ENCODE measurements at places on chromosomes 6 and 20.

DNA sequence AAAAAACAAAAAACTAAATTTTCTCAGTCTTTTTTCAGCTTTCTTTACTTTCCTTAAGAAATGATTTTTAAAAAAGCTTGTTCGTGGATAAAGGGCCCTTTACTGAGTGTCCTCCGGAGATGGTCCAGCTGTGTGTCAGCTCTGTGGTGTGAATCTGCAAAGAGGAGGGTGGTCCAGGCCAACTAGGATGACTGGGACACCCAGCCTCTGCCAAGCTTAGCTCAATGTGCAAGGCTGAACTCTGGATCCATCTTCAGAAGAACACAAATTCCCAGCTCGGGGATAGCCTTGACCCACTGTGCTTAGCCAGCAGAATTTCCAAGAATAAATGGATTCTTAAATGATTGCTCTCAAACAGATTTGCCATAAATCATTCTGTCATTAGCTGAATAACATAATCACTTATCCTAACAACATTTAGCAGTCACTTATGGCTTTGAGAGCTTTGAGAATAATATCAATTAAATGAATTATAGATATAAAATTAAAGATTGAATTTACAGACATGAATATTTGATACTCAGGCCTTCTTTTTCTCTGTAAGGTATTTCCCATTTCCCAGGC is 14.2 kb upstream of the CALHM5 start:
- no peak for DNase-seq

GRCh38 chr6:24875534-24875901 is 60.2 kb downstream of the RIPOR2 start:
- no peak for DNase-seq

DNA sequence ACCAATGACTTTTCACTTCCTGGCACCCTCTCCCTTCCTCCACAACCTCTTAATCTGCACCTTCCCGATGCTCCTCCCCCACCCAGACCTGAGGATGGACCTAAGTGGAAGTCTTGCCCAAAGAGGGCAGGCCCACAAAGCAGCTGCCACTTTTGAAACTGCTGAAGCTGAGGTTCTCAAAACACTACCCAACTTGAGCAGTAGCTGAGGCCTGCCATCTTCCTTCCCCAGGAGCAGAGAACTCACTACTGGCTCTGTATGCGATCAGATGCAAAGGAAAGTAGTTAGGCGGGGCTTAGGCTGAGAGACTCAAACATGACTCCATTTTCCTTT is 1.5 kb downstream of the HM13 start:
- DNase-seq = no peak

DNA sequence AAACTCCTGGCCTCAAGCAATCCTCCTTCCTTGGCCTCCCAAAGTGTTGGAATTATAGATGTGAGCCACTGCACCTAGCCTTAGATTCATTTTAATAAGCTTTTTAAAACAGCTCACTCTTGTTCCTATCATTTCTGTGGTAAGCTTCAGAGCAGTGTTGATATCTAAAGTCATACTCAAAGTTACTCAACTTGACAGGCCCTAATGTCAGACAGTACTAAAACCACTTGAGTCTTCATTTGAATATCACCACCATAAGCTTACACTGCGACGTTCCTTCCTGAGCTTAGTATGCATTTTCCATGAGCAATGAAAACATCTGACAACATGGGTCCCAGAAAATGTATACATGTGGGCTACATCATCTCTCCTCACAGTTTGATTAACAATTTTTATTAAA is 6.0 kb downstream of the FUCA2 start:
- DNase-seq = no peak

DNA sequence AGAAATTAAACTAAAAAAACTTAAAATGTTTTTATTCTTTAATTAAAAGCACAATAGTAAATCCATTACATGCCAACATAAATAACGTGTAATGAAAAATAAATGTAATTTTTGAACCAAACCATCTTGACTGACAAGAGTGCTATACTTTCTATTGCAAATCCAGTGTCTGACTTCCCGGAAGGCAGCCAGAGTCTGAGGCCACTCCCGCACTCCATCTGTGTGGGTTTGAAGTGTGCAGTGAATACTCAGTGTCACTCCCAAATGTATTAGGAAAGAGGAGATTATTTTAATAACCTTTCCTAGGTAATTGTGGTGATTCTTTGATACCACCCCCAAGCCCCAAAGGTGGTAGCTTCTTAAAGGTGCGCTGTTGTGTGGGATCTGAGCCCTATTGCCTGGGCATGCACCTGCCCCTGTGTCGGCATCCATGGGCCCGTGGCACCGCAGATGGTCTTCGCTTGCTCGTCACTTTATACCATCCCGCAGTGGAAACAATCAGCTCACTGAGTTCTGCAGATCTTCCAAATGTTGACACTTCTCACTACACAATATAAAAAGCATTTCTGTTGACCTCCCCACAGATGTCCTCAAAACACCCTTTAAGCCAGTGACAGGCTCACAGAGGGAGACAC is 391.2 kb downstream of the THBS2 start:
- DNase-seq = no peak

- no peak for DNase-seq
Observed at GRCh38 chr20:11671015-11671511, 246.6 kb upstream of the BTBD3 start.

DNA sequence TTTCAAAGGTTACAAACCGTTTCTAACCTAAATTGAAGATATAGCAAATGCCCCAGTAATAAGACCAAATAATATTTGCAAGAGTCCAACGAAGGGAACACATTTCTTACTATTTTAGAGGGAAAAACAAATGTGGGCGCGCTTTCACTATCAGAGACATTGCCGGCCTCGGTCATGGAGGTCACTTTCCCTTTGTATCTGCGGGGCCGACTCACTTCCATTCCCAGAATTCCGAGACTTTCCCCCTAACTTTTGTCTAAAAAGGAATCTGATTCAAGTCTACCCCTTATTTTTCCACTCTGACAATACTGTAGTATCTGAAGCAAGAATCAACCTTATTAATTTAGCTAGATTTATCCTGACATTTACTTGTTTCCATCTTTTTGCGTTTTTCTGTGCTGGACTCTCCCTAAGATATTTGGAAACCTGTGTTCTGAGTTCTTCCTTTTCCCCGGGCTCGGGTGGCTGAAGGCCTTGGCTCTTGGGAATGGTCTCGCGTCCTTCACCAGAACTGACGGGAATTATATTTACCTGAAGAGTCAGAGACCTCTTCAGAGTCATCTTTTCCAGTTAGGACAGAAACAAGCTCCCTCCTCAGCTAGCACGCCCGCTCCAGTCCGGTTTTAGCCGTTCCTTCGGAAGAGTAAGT is 71.8 kb upstream of the ZNF184 start:
- no peak for DNase-seq

DNA sequence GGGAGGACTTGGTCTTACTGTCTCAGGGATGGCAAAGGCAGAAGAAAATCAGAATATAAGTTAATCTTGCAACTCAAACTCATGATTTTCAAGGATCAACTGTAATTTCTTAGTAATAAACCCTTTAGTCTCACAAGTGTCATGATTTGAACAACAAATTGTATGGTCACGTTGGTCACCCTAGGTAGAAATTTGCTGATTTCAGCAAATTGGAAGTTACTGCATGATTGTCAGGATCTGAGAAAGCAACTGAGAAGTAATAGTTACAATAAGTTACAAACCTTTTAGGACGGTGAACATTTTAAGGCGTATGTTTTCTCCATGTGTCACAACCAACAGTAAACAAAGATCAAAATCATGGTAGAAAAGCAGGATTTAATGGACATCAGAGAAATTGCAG is 375.2 kb downstream of the PLCB1 start:
- no peak for DNase-seq

DNA sequence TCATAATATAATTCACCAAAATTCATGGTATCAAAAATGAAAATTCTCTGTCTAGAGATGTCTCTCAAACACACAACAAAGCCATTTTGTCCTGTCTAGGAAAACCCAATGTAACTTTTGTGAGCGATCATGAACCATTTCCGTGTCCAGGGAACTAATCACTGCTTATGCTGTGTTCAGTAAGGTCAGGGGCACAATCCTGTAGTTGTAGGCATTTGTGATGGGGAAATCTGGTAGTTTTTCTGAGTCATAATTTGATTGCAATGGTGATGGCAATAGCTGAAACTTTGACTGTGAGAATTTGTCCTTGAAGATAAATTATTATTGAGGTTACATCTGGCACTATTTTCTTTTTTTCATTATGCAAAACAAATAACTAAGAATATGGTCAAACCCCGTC is 21.0 kb upstream of the GCLC start:
- no peak for DNase-seq

DNA sequence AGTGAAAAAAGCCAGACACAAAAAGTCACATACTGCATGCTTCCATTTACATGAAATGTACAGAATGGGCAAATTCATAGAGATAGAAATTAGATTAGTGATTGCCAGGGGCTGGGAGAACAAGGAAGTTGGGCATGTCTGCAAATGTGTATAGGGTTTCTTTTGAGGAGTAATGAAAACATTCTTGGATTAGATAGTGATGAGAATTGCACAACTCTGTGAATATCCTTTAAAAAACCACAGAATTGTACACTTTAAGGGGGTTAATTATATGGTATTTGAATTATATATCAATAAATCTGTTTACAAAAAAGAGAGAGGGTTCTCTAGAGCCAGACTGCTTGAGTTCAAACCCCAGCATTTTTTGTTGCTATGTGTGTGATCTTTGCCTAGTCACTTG is 188.1 kb downstream of the CDC5L start:
- DNase-seq = no peak

GRCh38 chr20:53990003-53990402 is 80.4 kb downstream of the BCAS1 start:
- DNase-seq = no peak

DNA sequence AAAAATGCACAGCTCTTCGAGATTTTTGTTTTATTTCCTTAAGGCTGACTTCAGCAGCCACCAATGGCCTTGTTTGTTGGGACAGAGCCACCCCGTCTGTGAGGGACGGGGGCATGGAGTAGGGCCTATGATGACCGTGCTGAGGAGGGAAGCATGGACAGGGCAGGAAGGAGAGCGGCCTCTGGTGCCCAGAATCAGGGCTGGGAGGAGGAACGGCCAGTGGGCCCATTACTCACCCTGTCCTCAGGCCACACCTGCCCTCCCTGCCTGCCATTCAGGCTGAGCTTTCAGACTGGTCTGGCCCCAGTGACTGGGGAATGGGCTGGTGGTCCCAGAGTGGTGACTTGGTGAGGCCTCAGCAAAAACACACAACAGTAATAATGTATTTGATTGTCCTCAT is 104.4 kb downstream of the SMOC2 start:
- no peak for DNase-seq

DNA sequence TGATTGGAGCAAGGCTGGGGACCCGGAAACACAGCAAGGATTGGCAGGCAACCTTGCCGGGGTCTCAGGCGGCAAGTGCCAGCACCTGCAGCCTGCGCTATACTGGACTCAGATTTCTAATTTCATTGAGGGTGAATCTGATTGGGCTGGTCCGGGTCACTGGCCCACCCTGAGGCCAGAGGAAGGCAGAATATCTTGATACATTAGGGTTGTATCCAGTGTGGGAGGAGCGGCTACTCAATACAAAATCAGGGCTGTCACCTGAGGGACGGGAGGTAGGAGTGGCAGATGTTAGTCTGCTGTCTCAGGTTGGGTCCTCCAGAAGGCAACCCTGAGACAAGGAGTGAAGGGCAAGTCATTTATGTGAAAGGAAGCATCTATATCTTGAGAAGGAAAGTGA is 40.7 kb downstream of the BFSP1 start:
- no peak for DNase-seq

DNA sequence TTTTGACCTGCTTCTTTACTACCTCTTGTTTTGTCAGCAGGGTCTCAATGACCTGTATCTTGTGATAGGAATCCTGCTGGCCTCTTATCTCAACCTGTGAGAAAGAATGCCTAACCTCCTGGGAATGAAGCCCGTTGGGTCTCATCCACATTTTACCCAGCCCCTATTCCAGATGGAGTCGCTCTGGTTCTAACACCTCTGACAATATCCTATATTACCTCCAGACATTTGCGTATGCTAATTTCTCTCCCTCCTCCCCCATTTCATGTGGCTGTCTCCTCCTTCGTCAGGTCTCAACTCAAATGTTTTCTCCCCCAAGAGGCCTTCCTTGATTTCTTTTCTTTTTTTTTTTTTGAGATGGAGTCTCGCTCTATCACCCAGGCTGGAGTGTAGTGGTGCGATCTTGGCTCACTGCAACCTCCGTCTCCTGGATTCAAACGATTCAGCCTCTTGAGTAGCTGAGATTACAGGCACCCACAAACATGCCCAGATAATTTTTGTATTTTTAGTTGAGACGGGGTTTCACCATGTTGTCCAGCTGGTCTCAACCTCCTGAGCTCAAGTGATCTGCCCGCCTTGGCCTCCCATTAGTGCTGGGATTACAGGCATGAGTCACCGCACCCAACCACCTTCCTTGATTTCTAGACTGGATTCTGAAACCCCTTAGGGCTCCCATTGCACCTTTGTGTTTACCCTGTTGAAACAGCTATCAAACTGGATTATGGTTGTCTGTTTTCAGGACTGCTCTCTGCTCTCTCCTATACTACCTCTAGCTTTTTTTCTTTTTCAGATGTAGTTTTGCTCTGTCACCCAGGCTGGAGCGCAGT is 49.5 kb upstream of the B4GALT5 start:
- no peak for DNase-seq

DNA sequence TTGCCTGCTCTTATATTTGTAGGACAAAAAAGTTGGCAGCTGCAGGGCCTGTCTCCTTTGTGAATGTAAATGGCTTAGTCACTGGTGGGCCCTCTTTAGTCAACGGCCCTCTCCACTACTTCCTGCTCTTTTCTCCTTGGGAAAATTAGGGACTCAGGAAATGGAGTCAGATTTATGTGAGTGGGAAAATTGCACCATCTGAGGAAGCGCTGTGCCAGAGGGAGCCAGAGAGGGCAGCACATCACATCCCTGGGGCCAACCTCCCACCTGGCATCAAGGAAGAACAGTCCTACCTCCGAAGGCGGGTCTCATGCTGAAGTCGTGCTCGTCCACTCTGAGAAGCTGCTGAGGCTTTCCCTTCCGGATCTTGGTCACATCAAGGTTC is 15.6 kb downstream of the GABRR2 start:
- DNase-seq = no peak

DNA sequence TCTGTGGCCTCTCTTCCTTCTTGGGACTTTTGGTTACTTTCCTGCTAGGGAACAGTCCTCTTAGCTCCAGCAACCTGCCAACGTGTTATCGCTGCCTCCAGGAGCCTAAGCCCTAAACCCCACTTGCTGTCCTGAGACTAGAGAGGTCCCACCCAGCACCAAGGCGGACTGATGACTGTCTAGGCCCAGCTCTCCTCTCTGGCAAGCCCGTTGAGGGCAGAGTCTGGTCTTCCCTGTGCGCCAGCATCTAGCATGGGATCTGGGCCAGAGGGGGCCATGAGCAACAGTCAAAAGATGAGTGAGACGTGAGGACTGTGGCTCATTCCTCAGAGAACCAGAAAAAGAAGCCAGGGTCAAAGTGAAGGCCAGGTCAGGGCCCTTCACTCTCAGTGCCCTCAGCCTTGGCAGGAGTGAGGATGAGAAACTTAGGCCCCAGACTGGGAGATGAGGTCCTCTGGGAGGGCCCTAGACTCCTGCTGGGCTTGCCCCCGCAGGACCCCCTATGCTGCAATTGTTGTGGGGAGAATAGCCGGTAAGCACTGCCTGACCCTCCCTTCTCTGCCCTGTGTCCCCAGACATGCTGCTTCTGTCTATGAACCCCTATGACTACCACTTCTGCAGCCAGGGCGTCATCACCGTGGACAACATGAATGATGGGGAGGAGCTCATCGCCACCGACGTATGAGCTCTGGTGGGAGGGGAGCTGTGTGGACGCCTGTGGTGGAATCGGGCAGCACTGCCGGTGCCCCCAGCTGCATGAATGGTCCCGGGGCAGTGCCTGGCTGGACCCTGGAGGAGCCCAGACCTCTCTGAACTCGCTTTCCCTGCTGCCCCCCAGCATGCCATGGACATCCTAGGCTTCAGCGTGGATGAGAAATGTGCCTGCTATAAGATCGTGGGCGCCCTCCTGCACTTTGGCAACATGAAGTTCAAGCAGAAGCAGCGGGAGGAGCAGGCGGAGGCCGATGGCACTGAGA is 30.9 kb downstream of the MYH7B start:
- no peak for DNase-seq
